ENCODE measurements at places on chromosomes 12 and 14.

- DNase-seq, result no peak
These were observed 13.1 kb downstream of the CFAP54 start for GRCh38 chr12:96502477-96502876.

- peak; percentile 21 for DNase-seq
These were observed 8.1 kb downstream of the STAC3 start for GRCh38 chr12:57242691-57243454.

GRCh38 chr12:112615196-112615595, 176.4 kb upstream of the RPH3A start:
- no peak for DNase-seq

DNA sequence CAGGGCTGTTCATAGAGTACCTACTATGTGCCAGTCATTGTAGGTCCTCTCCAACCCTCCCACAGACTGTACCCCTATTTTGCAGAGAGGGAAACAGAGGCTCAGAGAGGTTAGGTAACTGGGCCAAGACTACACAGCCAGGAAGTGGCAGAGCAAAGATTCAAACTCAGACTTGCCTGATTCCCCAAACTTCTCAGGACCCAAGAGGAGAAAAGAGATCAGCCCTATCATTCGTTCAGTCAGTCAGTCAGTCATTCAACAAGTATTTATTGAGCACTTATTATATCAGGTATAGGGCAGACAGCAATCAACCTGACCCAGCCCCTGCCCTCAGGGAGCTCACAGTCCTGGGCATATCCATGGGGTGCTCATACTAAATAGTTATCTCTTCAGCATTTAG, 39.6 kb upstream of the CORO1C start:
- DNase-seq, result no peak

GRCh38 chr12:48767047-48767446, 21.8 kb downstream of the ADCY6 start:
- DNase-seq, result no peak

GRCh38 chr12:129552996-129553750, 350.7 kb downstream of the TMEM132D start:
- DNase-seq, result no peak

DNA sequence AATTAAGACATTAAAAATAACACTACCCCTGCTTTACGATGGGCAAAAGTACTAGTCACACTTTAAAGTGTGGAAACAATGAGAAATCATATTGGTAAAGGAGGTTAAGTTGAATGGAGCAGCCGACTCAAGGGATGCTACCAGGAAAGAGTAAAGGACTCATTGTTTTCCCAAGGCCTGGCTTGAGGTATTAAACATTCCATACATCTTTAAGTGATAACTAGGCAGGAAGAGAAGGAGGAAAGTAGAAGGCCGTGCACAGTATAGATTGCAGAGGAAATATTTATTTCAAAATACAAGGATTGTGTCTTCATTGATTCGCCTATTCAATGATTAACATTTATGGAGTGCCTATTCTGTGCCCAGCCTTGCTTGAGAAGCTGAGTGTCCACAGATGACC, 20.6 kb upstream of the YARS2 start:
- no peak for DNase-seq

GRCh38 chr12:125797421-125798175, 732.4 kb downstream of the AACS start:
- DNase-seq, result no peak

DNA sequence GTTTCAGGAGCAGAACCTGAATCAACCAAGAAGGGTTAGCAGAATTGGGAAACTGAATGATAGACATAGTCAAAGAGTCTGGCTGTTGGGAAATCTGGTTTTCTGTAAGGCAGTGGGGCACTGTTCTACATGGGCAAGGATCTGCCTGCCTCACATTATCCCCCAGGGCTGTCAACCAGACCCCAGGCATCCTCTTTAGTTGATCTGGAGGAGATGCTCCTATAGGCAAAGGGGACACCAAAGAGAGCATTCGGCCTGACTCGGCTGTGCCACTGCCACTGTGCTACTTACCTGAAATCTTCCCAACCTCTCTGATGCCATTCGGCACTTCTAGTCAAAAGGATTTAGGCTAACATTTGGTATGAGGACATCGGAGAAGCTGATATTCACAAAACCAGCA, 4.1 kb downstream of the ISCU start:
- no peak for DNase-seq

DNA sequence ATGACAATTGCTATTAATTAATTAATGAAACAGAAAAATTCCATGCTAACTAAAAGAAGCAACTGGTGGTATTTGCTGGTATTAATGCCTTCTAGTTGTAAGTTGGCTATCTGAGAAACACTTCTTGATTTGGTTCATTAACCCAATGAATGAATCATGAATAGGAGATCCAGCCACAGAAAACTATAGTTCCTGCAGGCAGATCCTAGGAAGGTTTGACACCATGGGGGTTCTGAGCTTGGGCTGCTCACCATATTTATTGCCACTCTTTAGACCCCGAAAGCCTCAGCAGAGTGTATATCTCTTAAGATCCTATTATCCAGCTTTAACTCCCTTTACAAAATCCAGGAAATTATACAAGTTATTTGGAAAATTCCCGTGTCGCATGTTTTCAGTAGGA, 81.4 kb upstream of the REP15 start:
- DNase-seq, result no peak

GRCh38 chr14:72852194-72852593, 41.7 kb downstream of the DPF3 start:
- DNase-seq, result no peak

DNA sequence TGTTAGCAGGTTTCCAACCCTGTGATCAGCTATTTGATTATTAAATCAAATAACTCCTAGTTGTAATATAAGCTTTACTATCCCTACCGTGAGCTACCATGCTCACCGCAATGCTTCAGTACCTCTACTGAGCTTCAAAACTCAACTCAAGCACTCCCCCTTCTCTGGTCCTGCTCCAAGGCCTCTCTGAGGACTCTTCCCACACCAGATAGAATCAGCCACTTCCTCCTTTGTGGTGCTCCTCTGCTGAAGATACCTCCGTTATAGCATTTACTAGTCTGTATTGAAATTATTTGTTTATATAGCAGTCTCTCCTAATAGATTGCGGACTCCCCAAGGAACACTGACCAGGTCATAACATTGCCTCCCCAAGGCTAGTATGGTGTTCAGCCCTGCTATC, 17.5 kb downstream of the AREL1 start:
- DNase-seq, result no peak

DNA sequence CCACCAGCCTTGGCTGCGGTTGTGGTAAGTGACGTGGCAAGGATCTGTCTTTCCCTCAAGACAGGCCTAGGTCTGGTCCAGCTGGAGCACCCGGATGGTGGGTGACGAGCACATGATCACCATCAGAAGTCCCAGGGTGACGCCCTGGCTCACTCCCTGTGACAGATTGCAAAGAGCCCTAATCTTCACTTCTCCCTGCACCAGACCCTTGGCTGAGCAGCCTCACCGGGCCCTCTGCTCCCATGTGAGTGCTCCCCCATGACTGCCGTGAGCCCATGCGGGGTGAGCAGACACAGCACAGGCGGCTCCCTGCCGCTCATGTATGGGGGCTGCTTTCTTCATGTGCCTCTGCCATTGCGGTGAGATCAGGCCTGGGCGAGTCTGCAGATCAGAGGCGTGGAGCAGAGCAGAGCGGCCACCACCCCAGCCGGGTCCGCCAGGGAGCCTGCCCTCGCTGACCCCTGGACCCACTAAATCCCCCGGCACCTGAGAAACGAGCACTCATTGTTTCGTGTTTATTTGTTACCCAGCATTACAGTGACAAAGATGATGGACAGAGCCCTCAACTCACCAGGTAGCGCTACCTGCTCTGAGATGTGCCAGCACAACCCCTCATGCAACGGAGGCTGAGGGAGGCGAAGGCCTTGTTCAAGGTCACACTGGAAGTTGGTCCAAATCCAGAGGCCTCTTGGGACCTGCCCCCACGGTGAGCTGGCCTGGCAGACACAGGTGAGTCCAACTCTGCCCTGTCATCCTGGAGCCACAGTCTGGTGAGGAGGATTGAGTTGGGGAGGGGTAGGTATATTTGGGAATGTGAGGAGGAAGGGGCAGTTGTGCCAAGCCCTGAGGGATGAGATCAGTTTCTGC, 9.3 kb upstream of the DIO3 start:
- DNase-seq, result no peak

GRCh38 chr12:66280561-66280960, 21.7 kb upstream of the HELB start:
- no peak for DNase-seq

DNA sequence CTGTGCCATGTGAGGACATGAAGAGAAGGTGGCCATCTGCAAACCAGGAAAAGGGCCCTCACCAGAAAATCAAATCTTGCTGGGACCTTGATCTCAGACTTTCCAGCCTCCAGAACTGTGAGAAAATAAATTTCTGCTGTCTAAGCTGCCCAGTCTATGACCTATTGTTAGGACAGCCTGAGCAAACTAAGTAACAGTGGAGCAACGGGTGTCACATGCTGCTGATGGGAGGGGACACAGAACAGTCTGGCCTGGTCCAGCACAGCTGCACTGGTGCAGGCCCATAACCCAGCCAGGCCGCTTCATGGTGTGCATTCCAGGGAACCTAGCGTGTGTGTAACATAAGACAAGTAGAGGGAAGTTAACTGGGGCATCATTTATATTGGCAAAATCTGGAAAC, 42.1 kb downstream of the GRIP1 start:
- DNase-seq, result peak; percentile 45

DNA sequence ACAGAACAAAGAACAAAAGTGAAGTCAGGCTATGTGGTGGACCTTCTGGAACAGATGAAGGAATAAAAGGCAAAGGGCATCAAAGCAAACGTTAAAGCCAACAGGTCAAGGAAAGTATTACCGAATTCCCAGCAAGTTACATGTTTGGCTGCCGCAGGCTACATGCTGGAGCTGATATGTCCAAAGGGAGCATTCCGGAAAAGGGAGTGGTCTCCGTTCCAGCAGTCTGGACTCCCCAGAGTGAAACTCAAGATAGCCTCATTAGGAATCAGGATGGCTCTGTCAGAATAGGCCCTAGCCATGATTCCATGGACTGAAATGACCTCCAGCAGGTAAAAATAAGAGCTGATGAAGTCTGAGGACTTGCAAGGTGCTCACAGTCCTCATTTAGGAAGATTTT, 379.8 kb upstream of the PRICKLE1 start:
- no peak for DNase-seq

- DNase-seq, result no peak
These were observed 33.8 kb upstream of the DUSP6 start for GRCh38 chr12:89386138-89386537.

- DNase-seq, result no peak
These were observed 49.2 kb downstream of the HSP90AA1 start for GRCh38 chr14:102037686-102038085.

- no peak for DNase-seq
These were observed 76.6 kb downstream of the HSPB8 start for GRCh38 chr12:119255314-119255713.

DNA sequence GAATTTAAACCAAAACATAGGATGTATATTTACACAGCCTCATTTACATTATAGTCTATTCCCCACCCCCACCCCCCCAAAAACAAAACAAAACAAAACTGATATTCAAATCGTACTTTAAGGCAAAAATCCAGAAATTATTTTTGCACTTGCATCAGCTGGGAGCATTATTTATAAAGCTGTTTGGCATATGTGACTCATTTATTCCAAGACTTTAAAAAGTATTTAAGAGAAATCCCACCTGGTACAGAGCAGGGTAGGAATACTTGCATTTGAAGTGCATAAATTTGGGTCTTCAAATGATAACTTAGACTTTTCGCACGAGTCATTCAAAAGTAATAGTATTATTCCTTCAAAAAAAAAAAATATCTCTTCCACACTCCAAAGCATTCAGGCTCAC, 1.1 kb downstream of the KLHL28 start:
- no peak for DNase-seq

DNA sequence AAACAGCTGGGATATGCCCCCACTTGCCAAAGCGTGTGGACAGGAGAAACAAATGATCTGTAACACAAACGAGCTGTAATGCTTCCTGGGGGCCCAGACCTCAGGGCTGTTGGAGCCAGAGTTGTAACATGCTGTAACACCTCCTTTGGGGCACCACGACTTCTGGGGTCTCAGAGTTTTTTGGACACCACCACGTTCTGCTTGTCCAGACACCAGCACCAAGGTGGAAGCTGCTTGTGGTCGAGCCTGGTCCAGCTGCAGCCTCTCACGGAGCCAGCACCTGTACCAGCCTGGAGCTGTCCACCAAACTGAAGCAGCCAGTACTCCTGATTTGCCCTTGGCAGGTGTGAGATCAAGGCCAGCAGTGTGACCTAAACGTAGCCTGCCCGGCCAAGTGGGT, 879.4 kb downstream of the SLC6A15 start:
- no peak for DNase-seq

GRCh38 chr12:27673101-27673718, 23.0 kb upstream of the REP15 start:
- DNase-seq, result no peak

- DNase-seq, result no peak
These were observed 108.7 kb downstream of the SYT10 start for GRCh38 chr12:33330940-33331339.

DNA sequence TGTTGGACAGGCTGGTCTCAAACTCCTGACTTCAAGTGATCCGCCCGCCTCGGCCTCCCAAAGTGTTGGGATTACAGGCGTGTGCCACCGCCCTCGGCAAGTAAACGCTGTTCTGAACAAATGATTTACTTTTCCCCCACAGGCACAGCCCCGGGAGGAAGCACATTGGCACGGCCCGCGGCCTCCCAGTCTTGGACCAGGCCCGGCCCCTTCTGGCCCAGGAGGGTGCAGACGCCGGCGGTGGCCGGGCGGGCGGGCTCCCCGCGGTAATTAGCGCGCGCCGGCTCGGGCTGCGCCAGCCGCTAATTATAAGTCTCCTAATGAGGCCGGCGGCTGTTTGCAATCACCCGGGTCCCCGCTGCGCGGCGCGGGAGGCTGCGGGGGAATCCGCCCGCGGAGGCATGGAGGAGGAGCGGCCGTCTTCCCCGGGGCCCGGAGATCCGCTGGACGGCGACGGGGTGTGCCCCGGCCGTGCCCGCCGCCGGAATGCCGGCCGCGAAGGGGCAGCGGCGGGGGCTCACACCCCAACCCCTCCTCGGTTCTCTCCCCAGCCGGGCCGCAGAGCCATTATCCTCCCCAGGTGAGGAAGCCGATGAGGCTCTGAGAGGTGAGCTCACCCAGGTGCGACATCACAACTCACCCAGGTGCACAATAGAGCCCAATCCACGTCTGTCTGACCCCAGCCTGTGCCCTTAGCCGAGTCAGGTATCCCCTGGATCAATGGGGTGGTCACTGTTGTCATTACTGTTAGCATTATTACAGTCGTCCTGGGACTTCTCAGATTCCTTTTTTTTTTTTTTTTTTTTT, 3.3 kb upstream of the POP5 start:
- peak; percentile 67 for DNase-seq

DNA sequence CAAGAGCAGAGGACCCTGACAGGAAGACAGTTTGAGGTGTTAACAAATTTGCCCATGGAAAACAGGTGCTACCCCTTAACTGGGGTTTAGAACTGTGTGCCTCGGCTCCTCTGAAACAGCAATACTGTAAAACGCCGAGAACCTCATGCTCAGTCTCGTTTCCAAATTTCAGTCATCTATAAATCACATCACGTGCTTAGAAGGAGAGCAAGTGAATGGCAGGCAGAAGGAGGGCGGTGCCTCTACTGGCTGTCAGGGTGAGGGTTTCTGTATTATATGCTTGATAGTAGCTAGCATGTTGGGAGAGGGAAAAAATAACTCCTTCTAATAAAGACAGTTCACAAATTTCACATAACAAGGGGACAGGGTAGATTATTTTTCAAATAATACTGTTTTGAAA, 4.8 kb downstream of the OR4K13 start:
- no peak for DNase-seq

All from caudate nucleus (tissue), 63 donors.